Panc1 (cell line): ENCODE measurements at places on chromosomes 4 and X.

GRCh38 chrX:30935985-30936384, 46.9 kb upstream of the TAB3 start:
- no peak for DNase-seq

DNA sequence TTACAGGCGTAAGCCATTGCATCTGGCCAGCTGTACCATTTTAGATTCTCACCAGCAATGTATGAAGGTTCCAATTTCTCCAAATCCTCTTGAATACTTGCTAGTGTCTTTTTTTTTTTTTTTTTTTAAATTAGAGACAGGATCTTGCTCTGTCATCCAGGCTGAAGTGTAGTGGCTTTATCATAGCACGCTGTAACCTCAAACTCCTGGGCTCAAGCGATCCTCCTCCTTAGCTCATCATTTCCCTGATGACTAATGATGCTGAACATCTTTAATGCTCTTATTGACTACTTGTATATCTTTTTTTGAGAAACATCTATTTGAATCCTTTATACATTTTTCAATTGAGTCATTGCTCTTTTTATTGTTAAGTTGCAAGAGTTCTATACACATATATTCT, 40.3 kb downstream of the HDAC8 start:
- no peak for DNase-seq

GRCh38 chr4:94290245-94290644, 52.4 kb downstream of the HPGDS start:
- no peak for DNase-seq

DNA sequence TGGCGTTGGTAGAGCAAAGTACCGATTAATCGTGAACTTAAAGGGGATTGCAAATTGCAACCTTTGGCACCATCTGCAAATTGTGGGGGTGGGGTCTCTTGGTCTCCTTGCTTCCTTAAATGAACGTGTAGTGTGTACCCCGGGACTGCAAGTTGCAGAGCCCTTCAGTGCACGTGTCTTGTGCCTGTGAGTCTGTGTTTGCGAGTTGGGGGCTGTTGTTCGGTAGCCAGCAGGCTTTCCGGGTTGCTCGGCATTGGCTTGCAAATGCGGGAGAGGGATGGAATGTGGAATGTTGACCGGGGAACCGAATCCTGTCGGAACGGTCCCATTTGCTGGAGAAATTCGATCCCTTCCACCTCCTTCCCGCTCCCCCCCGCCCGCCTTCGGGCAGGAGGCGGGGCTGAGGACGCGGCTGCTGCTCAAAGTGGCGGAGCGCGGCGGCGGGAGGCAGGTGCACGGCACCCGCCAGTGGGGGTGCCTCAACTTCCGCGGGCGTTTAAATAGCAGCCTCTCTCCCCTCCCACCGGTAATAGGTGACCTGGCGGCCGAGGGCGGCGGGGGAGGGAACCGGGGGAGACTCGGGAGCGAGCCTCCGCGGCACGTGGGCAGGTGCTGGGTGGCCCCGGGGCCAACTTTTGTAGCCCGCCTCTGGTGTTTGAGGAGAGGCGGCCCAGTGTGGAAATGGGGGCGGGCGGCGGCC, 1.5 kb downstream of the JADE1 start:
- DNase-seq: no peak

DNA sequence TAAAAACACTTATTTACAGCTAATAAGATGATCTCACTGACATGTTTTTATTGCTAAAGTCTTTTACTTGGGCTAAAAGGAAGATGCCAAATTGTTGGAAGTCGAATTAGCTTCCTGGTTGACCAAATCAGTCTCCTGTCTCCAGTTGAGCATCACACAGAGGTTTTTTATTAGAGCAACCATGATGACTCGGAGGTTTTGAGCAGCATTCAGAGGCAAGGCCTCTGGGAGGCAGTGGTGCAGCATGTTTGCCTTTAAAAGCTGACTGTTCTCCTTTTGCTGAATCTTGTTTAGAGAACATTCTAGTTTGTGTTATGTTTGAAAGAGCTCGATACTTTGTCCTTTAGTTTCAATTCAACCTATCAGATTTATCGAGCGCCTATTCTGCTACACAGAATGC, 2.1 kb downstream of the UCHL1 start:
- no peak for DNase-seq

DNA sequence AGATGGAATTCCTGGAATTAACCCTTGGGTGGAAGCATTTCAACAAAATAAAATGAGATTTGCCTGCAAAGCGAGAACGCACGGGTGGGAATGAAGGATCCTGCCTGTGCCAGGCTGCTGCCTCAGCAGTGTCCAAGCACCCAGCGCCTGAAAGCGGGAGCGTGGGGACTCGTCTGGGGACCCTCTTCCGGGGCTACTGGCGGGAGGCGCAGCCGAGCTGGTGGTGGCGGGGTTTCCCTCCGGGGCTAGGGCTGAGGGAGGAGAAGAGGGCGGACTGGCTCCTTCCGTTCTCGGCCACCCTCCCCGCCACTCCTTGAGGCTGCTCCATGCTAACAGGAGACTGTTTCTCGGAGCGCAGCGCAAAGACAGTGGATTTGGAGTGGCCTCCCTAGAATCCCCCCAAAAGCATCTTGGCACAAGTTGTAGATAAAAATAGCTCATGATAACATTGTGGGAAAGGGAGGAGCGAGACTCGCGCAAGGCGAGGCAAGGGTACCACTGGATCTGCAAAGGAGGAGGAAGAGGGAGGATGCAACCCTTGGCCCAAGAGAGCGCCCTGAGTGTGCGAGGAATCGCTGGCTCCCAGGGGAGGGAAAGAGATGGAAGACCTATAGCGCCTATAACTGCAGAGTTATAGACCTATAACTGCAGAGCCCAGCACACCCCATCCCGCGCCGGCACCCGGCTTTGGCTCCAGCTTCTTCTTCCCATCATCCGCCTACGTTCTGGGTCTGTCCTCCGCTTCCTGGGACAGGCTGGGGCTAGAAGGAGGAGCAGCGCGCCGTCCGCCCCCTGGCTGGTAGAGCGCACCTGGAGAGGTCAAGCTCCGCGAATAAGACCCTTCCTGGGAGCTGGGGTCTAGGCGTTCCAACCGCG, 1.3 kb downstream of the HS3ST1 start:
- no peak for DNase-seq

- DNase-seq: no peak
Observed at GRCh38 chrX:7948483-7948882, 21.3 kb upstream of the PNPLA4 start.

DNA sequence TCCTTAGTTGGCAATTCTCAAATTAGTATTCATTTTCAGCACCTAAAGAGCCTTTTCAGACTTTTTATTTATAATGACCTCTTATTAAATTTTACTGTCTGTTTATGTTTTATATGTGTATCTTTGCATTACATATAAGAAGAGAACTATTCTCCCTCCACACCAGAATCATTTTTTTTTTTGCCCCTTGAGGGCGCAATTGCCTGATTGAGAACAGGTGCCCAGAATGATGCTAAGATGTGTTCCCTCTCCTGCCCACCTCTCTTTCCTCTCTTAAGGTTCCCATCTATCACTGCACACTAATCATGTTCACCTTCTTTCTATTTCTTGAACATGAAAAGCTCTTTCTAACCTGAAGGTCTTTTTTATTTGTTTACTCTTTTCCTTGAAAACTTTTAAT, 44.2 kb upstream of the ADAM29 start:
- peak; percentile 17 for DNase-seq

- DNase-seq: no peak
Observed at GRCh38 chrX:50971395-50971794, 60.9 kb downstream of the BMP15 start.

GRCh38 chrX:139647597-139647996, 60.4 kb downstream of the MCF2 start:
- DNase-seq: no peak

- no peak for DNase-seq
Observed at GRCh38 chrX:72060196-72060920, 71.4 kb downstream of the RTL5 start.

GRCh38 chr4:106647451-106647850, 278.9 kb upstream of the GIMD1 start:
- no peak for DNase-seq

DNA sequence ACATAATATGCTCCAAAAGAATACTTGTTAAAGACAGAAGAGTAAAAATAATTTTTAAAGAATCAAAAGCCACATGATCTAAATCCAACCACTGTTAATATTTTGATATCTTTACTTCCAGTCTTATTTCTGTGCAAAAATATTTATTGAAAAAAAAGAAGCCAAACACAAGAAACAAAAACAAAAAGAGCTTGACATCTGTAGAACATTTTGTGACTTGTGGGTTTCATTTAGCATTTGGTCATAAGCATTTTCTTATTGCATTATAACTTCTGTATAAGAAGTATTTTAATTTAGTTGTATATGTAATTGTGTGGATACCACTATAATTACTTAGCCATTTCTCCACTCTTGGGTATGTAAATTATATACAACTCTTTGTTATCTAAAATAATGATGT, 63.1 kb downstream of the DIPK2B start:
- DNase-seq: no peak

DNA sequence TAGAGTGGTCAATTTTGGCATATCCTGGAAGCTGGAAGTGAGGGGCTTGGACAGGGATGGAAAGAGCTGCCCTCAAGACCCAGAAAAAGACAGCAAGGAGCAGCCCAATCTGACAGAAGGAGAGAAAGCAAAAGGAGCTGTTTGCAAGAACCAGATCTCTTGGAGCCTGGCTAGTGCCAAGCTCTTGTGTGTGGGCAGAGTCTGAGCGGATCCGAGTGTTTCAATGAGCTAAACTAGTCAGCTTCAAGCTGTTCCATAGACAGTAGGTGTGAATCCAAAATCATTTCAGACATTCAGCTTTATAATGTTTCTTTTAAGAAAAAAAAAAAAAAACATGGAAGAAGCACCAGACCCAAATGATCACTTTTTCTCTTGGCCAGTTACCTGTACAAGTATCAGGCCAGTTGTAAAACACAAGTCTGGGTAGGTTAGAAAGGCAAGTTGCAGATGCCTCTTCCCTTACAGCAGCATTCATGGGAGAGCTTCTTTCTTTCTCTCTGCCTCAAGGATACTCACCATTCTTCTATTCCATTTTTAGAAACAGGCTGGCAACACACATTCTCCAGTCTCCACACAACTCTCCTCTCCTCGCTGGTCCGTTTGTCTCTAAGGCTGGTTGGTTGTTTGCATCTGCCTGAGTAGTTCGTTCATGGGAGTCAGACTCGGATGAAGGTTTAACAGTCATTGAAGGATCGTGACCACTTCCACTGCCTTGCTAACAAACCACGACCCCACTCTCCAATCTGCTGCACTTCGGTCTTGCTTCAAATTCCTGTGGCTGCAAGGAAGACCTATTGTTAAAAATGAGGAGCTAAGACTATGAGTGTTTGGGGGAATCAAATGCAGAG, 105.2 kb upstream of the GATB start:
- DNase-seq: no peak

DNA sequence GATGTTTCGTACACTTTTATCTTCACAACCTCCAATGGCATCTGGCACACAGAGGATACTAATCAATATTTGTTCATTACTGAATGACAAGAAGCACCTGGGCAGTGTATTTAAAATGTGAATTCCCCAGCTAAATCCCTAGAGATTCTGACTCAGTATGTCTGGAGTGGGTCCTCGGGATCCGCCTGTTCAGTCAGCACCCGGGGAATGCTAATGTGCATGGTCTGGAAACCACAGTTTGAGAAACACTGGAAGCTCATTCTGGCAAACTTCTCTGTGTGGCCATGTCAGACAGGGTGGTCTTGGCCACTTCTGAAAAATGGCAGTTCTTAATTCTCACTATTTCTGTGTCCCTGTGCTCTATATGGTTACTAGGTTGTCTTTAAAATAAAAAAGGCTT, 138.8 kb upstream of the VCX start:
- DNase-seq: no peak

GRCh38 chrX:16610121-16610621, 39.8 kb upstream of the S100G start:
- DNase-seq: no peak

DNA sequence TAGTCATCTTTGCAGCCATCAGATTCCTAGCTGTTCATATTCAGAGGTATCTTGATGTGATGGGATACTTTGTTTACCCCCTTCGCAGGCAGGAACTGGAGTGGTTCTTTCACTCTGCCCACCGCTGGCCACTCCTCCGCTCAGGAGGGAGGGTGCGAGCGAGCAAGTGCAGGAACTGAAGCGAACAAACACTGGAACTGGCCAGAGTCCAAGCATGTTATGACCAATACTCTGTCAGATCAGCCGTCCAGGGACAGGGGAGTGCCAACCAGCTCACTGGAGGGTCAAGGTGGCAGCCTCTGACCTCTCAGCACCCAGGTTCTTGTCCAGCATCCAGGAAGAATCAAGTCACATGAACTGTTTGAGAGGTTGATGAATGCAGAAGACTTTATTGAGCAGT, 18.0 kb upstream of the MANBA start:
- no peak for DNase-seq

DNA sequence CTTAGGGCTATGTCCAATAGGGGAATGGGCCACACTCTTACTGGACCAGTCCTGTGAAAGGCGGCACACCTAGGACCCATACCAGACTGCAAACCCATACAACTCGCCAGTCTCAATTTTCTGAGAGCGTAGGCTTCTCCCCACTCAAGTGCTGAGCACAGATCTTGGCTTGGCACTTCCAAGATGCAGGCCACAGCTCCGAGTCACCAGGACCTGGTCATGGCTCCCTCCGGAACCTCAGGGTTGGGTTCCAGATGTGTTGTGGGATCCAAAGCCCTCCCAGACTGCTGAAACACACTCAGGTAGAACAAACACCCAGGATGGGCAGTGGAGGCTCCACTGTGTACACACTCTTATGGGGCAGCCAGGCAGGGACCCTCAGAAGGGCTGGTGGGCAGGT, 103.3 kb downstream of the TMEM144 start:
- no peak for DNase-seq

GRCh38 chr4:106041294-106042002, 146.2 kb downstream of the NPNT start:
- no peak for DNase-seq

- DNase-seq: no peak
Observed at GRCh38 chr4:27101126-27101525, 240.5 kb downstream of the STIM2 start.

GRCh38 chr4:163109967-163110366, 56.7 kb downstream of the NAF1 start:
- no peak for DNase-seq

- no peak for DNase-seq
Observed at GRCh38 chr4:13032936-13033335, 451.2 kb downstream of the RAB28 start.

GRCh38 chr4:115824630-115825029, 711.2 kb upstream of the NDST4 start:
- DNase-seq: no peak

GRCh38 chrX:140918398-140919038, 83.9 kb upstream of the SPANXB1 start:
- peak; percentile 17 for DNase-seq

GRCh38 chr4:113503691-113504090, 257.8 kb downstream of the CAMK2D start:
- DNase-seq: no peak

GRCh38 chrX:16836371-16836770, 33.8 kb downstream of the RBBP7 start:
- DNase-seq: no peak
